ENCODE measurements at places on chromosomes 6 and 20.

DNA sequence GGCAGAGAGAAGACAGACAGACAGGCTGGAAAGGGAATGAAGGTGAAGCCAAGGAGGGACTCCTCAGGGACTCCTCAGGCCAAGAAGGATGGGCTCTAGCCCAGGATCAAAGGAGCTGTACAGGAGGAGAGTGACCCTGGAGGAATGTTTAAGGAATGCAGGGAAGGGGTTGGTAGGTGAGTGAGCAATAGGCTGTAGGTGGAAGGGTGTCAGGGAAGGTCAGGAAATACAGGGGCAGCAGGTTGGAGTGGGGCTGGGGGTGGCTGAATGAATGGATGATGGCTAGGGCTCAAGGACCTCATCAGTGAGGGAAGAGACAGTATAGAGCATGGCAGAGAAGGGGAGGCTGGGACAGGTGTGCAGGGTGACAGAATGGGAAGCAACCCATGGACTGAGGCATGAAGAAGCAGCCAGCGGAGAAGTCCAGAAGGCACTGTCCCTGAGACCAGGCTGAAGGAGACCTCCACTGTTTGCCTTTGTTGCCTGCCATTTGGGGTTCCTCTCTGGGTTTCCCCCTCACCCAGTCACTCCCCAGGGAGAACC, 13.2 kb downstream of the SYNGAP1 start:
- no peak for DNase-seq

GRCh38 chr6:5705252-5705651, 301.5 kb downstream of the NRN1 start:
- DNase-seq = no peak

DNA sequence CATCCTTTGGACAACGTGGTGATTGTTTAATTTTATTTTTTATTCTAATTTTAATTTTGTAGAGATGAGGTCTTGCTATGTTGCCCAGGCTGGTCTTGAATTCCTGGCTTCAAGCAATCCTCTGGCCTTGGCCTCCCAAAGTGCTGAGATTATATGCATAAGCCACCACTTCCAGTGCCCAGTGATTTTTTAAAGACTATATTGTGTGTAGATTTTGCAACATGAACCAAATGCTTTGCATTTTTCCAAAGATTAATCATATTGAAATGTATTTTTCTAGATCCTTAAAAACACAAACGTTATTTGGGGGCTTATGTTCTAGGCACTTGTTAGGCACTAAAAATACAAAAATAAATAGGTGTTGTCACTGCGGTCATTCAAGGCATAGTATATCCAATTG, 117.6 kb upstream of the CCN2 start:
- DNase-seq = no peak

GRCh38 chr6:31920811-31921210, 6.7 kb upstream of the C2 start:
- DNase-seq = no peak

DNA sequence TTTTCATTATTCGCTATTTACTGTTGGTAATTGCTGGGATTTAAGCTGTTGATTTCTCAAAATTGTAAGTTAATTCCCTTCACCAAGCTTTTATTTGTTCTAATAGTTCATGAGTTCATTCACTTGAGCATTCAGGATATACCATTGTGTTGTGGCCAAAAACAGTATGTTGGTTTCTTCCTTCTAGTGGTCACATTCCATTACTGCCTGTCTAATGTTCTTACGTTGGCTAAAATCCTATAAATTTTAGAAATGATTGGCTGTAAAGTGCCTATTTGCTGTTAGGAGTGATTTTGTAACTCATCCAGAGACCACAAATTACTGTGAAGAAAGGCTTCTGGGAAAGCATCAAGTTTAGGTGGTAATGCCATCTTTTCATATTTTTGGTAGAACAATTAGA, 76.3 kb downstream of the FARS2 start:
- DNase-seq = no peak
